Esophagus muscularis mucosa (tissue), 4 donors: ENCODE measurements at places on chromosomes 1 and 21. TPM values are rescaled to one million over a fixed set of nuclear protein-coding genes. Genes with fewer than 3 reads are reported as not detected.

DNA sequence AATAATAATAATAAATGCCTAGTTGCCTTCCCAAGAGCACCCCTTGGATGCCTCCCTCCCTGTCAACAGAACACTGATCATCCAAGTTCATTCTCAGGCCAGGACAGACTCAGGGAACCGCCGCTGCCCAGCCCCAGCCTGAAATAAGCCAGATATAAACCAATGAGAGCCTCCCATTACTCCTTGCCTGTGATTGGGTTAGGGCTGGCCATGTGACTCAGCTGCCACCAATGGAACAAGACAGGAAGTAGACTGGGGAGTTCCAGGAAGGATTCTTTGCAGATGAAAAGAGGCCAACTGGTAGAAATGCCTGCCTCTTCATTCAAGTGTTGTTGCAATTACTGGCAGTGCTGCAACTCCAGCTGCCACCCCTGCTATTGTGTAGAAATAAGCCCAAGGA, 146.4 kb upstream of the TIAM1 start:
- DNase-seq = no peak

DNA sequence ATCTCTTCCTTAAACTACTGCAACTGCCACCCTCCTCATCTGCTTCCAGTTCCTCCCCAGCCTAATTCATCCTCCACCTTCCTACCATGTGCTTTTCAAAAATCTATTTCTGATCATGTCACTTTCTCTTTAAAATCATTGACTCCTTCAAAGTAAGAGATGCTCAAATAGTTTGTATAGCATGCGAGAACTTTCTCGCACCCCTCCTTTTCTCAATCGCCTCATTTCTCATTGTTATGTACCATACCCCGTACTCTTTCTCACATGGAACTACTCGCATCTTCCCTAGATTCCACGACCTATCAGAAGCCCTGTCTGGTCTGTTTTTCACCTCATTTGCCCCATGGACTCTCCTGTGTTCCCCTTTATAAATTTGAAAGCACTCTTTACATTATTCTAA, 238.2 kb downstream of the NRIP1 start:
- no peak for DNase-seq

DNA sequence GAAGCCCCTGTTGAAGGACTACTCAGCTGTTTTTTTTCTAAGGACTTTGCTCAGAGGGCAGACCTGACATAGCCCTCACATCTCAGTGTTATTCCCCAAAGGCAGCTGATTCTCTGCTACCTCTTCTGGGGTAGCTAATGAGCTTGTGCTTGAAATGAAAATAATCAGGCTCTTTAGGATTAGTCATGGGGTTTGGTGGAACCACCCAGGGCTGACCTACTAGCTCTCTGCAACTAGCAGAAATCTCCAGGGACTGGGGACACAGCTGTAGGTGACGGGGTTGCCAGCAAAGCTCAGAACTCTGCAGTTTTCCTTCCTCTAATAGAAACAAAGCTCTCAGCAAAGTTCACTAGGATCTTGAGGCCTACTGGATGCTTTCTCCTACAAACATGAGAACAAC, 106.4 kb upstream of the BCL9 start:
- no peak for DNase-seq

GRCh38 chr1:234771642-234772344, 161.8 kb upstream of the IRF2BP2 start:
- DNase-seq = no peak

DNA sequence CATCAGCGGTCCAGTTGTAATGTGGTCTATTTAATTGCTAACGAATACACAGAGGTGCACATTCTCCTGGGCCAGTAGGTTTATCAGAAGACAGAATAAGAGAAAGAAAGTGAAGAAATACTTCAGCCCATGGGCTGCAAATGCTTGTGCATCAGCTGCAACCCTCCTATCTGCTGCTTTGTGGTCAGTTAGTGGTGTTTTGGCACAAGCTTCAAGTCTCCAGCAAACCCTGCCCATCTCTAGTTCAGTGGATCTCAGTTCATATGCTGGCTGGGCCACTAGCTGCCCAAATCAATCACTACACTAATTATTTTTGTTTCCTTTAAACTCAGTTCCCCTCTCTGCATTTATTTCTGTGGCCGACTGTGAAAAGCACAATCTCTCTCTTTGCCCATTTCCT, 124.2 kb downstream of the KCNJ6 start:
- DNase-seq = no peak

DNA sequence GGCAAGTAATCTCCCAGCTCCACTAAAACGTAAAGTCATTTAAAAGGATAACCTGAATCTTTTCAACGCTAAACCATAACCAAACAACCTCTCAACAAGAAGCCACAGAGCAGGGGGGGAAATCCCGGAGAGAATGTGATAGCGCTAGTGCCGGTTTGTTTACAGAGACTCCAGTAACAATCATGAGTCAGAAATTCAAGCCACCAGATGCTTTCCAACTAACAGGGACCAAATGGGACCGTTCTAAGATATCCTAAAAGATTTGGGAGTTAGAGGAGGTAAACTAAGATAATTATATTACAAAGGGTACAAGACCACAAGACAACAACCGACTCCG, 825 bp downstream of the DCAF8 start:
- no peak for DNase-seq

DNA sequence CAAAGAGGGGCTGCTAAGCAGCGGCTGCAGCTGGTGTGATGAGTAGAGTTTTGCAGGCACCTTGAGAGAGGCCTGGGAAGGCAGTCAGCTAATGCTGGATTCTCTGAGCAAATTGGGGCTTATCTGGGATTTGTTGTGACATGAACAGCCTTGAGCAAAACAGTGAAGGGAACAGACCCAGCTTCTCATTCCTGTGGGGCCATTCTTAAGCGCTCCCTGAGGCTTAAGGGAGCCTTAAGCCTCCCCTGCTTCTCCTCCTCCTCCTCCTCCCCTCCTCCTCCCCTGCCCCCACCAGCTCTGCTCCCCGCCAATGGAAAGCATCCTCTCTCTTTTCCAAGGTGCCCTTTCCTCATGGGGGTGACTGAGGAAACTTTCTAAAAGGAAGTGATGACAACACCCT, 21.3 kb downstream of the HMGCS2 start:
- no peak for DNase-seq

- no peak for DNase-seq
Observed at GRCh38 chr1:5729636-5730145, 262.5 kb downstream of the NPHP4 start.

DNA sequence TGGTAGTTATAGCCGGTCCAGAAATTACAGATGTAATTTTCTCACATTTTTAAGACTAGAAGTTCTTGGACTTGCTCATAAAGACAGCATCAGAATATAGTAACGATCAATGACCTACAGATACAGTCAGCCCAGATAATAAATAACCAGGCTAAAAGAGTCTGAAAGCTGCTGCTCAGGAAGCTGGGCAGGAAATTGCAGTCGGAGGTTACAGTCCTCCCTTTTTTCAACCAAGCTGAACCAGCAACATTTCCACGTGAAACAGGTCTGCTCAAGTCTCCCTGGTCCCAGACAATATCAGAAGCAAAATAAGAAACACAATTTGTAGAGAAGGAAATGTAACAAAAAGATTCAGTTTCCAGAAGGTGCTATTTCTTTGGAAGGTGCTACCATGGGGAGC, 457.4 kb downstream of the SIPA1L2 start:
- DNase-seq = no peak

DNA sequence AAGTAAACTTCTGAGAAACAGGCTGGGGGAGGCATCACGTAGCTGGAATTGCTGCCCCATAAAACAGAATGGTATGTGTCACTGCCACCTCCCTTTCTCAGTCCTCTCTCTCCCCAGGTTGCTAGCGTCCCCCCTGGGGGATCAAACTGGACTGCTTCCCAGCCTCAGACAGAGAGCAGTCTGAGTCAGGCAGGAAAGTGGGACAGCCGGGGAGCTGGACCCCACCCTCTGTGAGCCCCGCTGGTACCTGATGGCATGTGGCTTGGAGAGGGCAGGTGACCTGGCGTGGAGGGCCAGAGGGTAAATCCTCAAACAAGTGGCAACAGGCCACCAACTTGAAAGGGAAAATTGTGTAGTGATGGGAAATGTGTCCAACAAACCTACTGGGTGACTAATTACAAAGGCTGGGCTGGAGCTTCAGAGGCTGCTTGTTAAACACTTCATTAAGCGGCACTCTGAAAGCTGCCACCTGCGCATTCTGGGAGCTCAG, 1.0 kb upstream of the SFN start:
- DNase-seq = no peak

GRCh38 chr1:26440259-26440658, 8.1 kb downstream of the DHDDS start:
- no peak for DNase-seq

DNA sequence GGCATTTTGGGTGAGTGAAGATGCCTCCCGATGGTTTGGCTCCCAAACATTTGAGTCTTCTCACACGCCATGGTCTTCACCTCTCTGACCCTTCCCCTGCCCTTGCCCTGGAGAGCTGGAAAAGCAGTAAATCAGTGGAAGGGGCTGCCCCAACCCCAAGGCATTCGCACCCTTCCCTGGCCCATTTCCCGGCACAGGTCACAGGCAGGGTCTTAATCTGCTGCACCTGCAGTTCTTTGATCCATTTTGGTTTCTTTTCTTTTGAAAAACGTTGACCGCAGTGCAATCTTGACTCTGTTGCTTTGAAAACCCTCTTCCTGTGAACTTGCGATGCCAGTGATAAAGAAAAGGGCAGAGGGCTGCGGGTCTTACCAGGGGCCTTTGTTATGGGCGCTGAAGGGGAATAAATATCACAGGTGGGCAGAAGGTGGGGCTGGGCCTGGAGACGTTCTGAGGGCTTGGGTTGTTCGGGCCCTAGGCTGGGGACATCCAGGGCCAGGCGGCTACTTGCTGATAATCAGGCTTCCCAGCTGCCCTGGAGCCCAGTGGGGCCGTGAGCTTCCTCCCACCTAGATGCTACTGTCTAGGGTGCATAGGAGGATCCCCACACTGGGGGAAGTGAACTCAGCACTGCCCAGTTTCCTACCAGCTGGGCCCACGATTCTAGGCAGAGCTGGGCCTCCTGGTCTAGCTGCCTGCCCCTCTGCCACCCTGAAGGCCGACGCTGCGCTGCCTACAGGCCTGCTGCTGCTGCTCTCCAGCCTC, 38.6 kb upstream of the EPS8L3 start:
- DNase-seq = no peak

LCE3E gene
- total RNA-seq = not detected

DCAF6 gene
- total RNA-seq = 101 TPM

LCA5L gene
- 2.4 TPM for total RNA-seq

CYP4A22 gene
- 0.19 TPM for total RNA-seq

PADI2 gene
- 0.46 TPM for total RNA-seq

SLC2A5 gene
- total RNA-seq = 0.57 TPM

ST6GALNAC5 gene
- total RNA-seq = 5.3 TPM

ADAM30 gene
- not detected for total RNA-seq
